Activated T-helper 2 cell treated with anti-CD3 and anti-CD28 coated beads, Interferon-gamma antibody, Interleukin-2, Interleukin-4, amounts not matched to agents 10 μg/mL and 5 μg/mL and 100 μg/mL, durations not matched to agents 14 hours and 24 hours and 36 hours (primary cell): ENCODE measurements at places on chromosomes 7 and 10. TPM values are rescaled to one million over a fixed set of nuclear protein-coding genes. Genes with fewer than 3 reads are reported as not detected.

Gene VPS37D
- total RNA-seq = 0.30 and 0.34 TPM in 2 replicates

Gene SEMA3D
- total RNA-seq = 0.09 and 0.11 TPM in 2 replicates

Gene KIAA1549
- 1.3 TPM in 2 replicates for total RNA-seq

Gene TEX47
- total RNA-seq = not detected in 2 replicates

Gene LYZL1
- total RNA-seq = not detected in 2 replicates

Gene ZNF425
- 0.39 and 1.0 TPM in 2 replicates for total RNA-seq

Gene ARF5
- total RNA-seq = 133 TPM in 2 replicates

Gene CHCHD3
- 67.0 and 69.3 TPM in 2 replicates for total RNA-seq
